ENCODE measurements at places on chromosomes 2 and 18. TPM values are rescaled to one million over a fixed set of nuclear protein-coding genes. Genes with fewer than 3 reads are reported as not detected.

DNA sequence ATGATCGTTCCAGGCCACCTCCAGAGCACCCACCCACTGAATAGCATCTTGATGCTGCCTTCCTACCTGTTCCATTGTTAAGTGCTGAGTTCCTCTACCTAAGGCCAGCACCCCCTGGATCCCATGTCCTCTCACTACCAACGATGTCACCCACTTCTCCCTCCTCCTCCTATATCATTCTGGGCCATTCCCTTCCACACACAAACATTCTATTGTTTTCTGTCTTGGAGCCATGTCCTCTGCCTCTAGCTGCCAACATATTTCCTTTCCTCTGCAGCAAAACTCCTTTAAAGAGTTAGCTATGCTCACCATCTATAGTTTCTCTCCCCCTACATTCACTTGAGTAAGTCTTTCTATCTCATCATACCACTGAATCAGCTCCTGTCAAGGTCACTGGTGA lies 64.0 kb upstream of the ACKR3 start:
- no peak for DNase-seq

DNA sequence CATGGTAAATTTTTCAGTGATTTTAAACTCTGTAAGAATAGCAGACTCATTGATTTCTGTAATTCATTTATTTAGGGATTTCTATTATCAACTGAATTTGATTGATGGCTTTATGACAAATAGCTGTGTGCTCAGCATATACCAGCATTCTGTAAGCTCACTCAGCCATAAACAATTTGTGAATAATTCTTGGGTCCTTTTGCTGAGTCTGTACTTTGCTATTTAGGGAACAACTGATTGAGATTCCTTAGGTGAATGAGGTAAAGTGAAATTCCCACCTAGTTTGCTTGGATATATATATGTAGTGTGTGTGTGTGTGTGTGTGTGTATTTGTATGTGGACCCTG lies 76.7 kb upstream of the CAVIN2 start:
- DNase-seq: no peak

CHST10 gene
- total RNA-seq: 7.3 TPM

RELCH gene
- 32.6 TPM for total RNA-seq

PRKAG3 gene
- total RNA-seq: not detected

GRCh38 chr2:52431352-52431760 lies 1336.2 kb upstream of the CHAC2 start:
- DNase-seq: no peak

DNA sequence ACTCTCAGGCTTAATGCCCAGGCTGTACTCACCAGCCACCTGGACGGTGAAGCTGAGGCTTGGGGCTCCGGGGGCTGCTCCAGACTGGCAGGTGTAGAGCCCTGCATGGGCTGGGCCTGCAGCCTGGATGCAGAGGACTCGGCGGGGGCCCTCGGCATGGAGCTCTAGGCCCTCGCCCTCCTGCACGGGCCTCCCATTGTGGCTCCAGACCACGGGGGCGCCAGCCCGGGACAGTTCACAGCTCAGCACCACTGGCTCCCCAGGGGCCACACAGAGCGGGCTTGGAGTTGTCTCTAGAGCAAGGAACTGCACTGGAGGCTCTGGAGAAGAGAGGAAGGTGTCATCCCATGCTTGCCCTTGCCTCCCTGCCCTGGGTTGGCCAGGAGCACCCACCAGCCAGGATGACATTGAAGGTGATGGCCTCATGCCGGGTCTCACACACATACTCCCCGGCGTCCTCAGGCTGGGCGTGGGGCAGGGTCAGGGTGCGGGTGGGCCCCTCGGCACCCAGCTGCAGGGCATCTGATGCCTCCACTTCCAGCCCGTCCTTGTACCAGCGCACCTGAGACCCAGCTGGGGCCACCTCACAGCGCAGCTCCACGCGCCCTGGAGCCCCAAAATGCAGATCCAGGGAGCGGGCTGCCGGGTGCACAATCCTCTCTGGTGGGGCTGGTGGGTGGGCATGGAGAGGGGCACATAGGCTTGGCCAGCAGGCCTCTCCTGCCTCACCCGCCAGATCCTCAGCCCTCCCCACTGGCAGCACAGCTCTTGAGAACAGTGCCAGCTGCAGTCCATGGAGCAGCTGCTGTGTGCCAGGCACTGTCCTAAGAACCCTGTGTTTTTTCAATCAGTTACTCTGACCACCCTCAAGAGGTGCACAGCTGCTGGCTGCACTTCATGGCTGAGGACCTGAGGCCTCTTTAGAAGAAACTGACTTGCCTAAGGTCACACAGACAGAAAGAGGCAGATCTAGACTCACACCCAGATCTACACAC lies 13.3 kb downstream of the OBSL1 start:
- DNase-seq: peak; percentile 72

All from left lung (tissue), 14 donors.